ENCODE measurements at places on chromosomes 4 and X. TPM values are rescaled to one million over a fixed set of nuclear protein-coding genes. Genes with fewer than 3 reads are reported as not detected.

DNA sequence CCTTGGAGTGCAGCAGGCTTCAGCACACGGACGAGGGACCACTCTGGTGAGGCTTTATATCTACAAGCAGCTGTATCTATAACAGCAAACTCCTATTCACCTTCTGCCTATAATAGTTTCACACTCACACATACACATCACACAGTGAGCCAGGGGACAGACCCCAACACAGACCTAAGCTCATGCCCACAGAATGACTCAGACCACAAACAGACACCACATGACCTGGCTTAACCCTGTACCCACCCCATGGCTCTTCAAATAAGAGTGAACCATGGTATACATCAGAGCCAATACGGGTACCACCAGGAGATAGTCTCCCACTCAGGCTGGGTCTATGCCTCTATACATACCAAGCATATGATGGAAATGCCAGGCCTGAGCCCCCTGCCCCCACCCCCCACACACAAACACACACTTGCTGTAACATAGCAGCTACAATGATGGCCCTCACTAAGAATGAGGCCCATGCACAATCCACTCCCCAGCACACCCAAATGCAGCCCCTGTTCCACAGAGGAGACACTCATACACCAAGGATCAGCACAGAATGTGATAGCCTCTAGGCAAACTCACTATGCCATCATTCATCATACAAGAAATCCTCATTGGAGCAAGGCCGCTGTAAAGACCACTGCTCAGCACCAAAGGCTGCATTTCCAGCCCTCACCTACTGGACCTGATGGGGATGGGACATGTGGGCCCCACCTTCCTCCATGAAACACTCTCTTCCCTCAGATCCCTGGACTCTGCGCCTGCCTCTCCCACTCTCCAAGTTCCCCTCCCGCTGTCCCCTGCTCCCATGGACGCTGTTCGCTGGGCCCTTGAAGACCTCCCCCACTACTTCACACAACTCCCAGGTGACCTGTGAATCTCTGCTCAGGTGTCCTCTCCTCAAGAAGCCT is 62.1 kb upstream of the XIAP start:
- no peaks in the 10 kb centered on the region for H3K27me3 ChIP-seq
- H3K4me3 ChIP-seq = no peak overlapping the region
- H3K27ac ChIP-seq = no peak overlapping the region
- no peak for DNase-seq

DNA sequence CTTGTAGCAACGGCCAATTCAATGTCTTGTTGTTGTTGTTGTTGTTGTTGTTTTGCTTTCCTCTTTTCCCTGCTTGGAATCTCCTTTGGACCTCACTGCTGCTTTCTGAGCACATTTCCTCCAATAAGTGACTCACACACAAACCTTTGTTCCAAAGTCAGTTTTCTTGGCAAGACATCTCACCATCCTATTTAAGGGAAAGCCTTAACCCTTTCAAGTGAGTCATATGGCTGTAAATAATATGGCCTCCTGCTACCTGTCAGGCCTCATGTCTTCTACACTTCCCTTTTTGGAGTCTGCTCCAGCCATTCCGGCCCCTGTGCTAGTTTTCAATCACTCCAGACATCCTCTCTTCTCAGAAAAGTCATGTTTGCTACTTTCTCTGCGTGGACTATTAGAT is 79.5 kb upstream of the MAGEB10 start:
- no peaks in the 10 kb centered on the region for H3K27me3 ChIP-seq
- H3K4me3 ChIP-seq = no peak overlapping the region
- H3K36me3 ChIP-seq = no peaks in the 10 kb centered on the region
- no peaks in the 10 kb centered on the region for H3K4me1 ChIP-seq
- H3K27ac ChIP-seq = no peak overlapping the region
- no peak for DNase-seq

DNA sequence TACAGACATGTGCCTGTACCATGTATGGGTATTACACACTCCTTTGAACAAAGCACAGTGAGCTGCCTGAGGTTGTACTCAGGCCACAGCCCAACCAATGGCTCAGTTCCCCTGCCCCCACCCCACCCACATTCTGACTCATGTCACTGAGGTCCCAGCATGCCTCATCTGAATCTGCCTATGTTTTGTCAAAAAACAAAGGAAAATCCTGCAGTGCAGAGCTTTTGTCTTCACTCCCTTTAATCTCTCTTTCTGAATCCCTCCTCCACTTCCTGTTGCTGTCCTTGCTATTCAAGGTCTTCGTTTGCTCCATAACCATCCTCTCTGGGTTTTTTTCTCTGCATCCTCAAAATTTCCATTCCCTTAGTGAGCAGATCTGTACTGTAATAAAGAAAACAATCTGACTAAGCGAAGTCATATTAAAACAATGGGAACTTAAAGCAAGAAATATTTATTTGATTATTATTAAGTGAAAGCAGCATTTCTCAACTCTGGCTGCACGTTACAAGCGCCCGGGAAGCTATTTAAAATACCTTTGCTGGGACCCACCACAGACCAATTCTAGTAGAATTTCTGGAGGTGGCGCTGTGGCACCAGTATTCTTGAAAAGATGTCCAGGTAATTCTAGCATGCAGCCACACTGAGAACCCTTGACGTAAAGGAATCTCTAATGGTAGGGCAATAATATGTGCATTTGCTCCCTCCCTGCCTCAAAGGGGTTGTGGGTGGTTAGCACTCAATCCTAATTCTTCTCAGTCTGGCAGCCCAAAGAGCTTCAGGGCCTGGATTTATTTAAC is 8.7 kb downstream of the GUCY2F start:
- no peaks in the 10 kb centered on the region for H3K4me1 ChIP-seq
- no peak overlapping the region for H3K4me3 ChIP-seq
- DNase-seq = no peak
- H3K36me3 ChIP-seq = no peaks in the 10 kb centered on the region
- no peak overlapping the region for H3K27ac ChIP-seq

DNA sequence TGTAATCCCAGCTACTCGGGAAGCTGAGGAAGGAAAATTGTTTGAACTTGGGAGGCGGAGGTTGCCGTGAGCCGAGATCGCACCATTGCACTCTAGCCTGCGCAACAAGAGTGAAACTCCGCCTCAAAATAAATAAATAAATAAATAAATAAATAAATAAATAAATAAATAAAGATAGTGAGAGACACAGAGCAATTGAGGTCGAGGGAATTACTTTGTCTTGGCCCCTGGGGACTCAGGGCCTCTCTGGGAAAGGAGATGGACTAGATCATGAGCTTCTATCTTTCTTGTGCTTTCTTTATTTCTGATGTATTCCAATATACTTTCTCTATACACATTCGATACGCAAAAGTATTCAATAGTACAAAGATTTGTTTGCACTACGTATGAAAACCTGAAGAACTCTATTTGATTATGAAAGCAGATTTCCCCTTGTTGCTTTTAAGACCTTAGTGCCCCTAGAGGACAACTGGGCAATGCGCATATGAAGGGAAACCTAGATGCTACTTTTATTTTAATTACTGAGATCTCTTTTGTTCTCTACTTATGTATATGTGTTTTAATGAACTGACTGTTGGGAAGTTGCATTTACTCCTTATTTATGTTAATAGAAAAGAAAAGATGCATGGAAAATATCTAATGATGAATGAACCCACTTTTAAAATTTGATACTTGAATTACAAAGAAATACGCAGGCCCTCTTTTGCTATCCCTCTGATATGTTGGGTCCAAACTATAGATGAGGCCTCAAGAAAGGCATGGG is 12.8 kb upstream of the ELOVL6 start:
- H3K27me3 ChIP-seq = no peaks in the 10 kb centered on the region
- no peak overlapping the region for H3K27ac ChIP-seq
- no peaks in the 10 kb centered on the region for H3K36me3 ChIP-seq
- H3K4me3 ChIP-seq = no peak overlapping the region
- DNase-seq = no peak
- H3K4me1 ChIP-seq = no peaks in the 10 kb centered on the region

- no peak for DNase-seq
- H3K36me3 ChIP-seq = no peaks in the 10 kb centered on the region
- H3K4me3 ChIP-seq = no peak overlapping the region
- H3K4me1 ChIP-seq = no peaks in the 10 kb centered on the region
- H3K27ac ChIP-seq = no peak overlapping the region
Measured at GRCh38 chr4:136873555-136873954, 658.7 kb downstream of the PCDH18 start.

DNA sequence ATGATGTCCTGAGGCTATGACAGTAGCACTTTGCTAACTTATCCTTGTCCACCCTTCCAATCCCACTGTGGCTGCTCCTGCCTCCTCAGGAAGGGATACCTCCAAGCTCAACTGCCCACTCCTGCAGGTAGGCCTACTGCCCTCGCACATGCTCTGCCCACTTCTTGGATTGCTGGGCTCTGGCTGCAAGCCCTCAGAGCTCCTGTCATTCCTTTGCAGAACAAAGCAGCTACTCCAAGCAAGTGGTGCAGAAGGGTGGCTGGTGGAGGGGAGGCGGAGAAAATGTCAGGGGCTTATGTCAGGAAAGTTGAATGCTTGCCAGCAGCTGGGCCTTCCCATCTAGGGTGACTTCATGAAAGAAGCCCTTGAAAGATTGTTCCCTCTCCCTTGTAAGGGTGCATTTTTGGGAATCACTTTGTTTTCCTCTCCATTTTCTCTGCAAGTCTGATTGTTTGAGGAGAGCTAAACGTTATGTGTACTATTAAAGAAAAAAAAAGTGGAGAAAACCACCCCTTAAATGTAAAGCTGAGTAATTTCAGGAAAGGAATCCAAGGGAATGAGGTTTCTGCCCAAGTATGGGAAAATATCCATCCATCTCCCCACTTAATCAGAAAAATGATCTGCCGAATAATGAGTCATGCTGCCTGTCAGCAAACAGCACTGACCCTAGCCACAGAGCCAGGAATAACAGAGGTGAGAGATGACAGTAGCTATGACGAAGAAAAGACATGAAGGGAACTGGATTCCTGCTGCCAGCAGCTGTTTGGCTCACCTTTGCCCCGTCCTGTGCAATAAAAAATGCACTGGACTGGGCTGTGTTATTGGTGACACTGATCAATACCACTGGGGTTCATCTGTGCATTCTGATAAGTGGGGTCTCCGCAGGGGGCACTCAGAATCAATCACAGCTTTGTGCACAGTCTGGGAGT is 102.0 kb downstream of the RTL5 start:
- H3K27ac ChIP-seq = no peak overlapping the region
- H3K36me3 ChIP-seq = no peaks in the 10 kb centered on the region
- H3K27me3 ChIP-seq = no peaks in the 10 kb centered on the region
- DNase-seq = no peak
- H3K4me3 ChIP-seq = no peak overlapping the region

Gene MAGEC2
- not detected for total RNA-seq

Gene NEIL3
- total RNA-seq = 1.1 TPM

Data from lower lobe of right lung (tissue), 2 donors.